ENCODE measurements at places on chromosomes 2 and 18.

GRCh38 chr2:107585851-107586250 lies 240.8 kb upstream of the RGPD4 start:
- no peak for DNase-seq

DNA sequence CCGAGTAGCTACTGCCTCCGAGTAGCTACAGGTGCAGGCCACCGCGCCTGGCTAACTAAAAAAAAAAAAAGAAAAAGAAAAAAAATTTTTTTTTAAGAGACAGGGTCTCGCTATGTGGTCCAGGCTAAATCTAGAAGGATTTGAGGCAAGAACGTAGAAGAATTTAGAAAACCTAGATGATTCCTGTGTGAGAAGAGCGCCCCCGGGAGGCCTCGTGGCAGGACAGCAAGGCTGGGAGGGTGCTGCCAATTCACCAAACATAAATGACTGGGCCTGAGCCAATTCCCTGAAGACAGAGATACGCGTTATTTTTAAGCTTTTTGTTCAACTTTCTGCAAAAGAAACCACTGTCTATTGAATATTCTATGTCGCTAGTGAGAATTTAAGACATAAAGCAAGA lies 90.1 kb upstream of the TGFA start:
- DNase-seq, result no peak

DNA sequence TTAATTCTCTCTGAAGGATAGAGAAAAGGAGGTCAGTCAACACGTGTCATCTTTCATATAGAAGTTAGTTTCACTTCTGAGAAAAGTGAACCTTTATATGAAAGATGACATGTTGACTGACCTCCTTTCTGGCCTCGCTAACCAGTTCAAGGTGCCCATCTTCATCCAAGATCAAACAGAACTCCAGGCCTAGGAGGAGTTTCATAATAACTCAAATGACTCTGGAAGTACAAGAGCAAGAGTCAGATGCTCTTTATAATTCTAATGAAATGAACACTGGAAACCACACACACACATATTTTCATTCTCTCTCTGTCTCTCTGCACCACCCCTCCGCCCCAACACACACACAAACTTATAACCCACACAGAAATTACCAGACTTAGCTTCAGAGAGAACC lies 16.3 kb downstream of the ANKRD44 start:
- DNase-seq, result no peak

GRCh38 chr18:59022167-59022945 lies 117.3 kb upstream of the SEC11C start:
- DNase-seq, result no peak

- no peak for DNase-seq
These were observed 540 bp downstream of the ATP9B start for GRCh38 chr18:79069717-79070151.

DNA sequence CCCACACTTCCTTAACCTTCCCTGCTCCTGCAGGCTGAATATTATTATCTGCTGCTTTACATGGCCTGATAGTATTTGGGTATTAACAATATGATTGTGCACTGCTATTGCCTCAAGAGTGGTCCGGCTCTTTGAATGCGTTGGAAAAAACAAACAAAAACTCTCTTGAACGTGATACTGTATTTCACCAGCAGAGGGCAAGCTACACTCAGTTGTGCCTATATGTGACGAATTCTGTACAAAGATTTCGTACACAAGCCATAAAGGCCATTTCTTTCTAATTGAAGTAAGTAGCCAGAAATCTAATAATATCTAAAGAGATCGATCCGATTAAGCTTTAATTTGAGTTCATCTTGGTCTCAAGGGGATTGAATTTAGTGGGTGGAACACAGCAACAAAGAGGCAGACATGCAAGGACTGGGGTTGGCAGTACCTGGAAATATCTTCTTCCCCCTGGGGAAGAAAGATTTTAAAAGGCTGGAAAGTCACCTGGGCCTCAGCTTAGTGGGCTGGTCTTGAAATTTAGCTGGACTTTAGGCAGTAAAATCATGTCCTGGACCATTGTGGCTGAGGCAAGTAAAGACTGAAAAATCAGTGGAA lies 49.3 kb upstream of the RAB6D start:
- DNase-seq, result no peak

- DNase-seq, result no peak
These were observed 134.8 kb upstream of the NCK2 start for GRCh38 chr2:105609746-105610402.

GRCh38 chr2:83969085-83969484 lies 490.0 kb downstream of the SUCLG1 start:
- no peak for DNase-seq

- no peak for DNase-seq
These were observed 805 bp downstream of the SNORC start for GRCh38 chr2:232870766-232871371.

- no peak for DNase-seq
These were observed 52.7 kb upstream of the TMEFF2 start for GRCh38 chr2:192247456-192247855.

DNA sequence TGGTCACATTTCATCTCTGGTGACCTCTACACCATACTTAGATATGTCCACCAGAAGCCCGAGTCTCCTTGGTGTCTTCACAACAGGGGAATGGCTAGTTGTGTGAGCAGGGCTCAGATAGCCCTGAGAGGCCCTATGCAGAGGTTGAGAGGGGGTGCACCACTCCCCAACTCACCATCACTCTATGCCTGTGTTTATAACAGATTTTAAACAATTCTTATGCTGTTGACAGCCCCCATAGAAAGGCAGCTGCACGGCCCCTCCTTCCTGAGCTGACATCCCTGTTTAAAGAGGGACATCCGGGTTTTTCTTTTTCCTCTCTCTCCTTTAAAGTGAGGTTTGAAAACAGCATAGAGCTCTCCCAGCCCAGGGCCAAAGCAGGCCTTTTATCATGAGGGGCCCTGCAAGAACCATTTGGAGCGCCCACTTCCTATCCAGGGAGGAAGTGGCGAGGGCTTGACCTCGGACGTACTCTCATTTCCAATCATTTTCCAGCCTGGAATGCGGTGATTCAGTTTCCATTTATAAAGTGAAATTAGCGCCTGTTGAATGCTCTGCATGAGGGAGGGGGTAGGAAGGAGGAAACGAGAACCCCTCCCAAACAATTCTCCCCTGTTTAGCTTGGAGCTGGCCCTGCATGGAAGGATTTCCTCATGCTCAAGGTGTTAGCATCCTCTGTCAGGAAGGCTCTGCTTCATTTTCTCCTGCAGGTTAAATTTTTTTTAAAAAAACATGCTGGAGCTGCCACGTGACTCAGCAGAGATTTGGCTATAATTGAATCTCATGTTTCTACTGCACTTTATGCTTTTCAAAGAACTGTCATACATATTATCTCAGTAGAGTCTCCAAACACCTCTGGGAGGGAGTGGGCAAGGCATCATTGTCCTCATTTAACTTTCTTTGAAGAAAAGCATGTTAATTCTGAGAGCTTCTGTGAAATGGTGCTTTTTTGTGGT lies 117.5 kb downstream of the DDX1 start:
- DNase-seq, result no peak

DNA sequence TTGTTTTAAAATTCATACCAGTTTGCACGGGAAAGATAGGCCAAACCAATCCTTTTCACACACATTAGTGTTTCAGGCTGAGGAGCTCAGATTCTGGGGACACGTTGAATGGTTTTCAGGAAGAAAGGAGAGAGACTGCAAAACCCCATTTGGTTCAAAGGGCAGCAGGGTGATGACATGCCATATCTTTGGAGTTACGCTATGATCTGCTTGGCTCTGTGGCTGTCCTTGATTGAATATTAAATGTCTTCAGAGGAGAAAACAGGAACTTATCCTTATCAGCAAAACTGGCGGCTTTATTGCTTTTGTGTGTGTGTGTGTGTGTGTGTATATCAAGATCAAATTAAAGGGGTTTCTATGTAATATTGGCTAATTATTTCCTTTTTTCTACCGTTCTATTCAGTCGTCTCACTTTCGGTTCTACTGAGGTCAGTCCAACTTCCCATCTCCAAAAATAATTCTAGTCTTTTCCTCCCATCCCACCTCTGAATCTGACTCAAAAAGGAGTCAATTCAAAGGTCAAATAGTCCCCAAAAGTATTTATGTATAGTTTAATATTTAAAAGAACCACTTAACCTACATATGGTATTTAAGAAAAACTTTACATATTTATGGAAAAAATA lies 292.9 kb upstream of the CCDC68 start:
- no peak for DNase-seq

GRCh38 chr2:75053484-75054112 lies 95.2 kb downstream of the POLE4 start:
- no peak for DNase-seq

DNA sequence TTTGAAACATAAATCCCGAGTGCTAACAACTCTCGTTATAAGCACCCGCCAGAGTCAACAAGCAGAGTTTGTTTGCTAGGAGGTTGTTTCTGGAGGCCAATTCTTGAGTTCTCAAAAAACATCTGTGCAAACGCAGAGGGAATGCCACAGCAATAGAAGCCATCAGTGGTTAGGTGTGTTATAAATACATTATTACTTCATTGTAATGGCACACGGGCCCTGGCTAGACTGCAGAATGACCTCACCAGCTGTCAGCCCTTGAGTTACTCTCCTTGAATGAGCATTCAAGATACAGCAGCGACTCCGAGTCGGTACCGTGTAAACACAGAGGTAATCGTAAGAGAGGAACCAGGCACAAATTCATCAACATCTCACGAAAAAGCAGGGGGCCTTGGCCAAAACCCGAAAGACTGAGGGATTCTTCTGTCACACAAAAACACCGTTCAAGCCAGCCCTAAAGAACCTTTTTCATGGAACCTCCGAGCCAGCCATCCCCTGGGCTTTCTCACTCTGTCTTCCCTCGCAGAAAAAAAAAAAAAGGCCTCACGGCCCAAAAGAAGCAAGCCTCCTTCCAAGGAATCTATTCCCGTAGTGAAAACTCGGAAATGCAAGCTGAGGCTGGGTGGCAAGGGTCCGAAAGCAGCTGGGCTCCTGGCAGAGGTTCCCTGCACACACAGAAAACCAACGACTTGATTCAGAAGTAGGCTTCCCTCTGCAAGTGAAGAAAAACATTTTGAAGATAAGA lies 133.7 kb upstream of the MEIS1 start:
- no peak for DNase-seq

GRCh38 chr2:235191486-235191885 lies 239.7 kb downstream of the SH3BP4 start:
- no peak for DNase-seq

DNA sequence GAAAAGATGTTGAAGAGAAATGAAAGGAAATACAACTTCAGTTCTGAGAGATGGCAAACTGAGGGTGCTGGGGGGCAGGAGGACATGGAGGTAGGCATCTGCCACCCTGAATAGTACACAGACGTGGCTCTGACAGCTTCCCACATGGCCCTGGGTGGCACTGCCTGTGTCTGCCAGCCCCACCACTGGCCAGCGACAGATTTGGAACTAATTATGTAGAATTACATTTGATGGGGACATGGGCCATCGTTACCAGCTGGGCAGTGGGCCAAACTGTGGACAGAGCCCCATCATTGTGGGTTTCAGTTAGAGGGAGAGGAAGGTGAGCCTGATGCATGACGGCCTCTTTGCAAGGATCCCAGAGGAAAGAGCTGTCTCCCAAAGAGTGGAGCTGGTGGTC lies 216.0 kb upstream of the HAAO start:
- no peak for DNase-seq

DNA sequence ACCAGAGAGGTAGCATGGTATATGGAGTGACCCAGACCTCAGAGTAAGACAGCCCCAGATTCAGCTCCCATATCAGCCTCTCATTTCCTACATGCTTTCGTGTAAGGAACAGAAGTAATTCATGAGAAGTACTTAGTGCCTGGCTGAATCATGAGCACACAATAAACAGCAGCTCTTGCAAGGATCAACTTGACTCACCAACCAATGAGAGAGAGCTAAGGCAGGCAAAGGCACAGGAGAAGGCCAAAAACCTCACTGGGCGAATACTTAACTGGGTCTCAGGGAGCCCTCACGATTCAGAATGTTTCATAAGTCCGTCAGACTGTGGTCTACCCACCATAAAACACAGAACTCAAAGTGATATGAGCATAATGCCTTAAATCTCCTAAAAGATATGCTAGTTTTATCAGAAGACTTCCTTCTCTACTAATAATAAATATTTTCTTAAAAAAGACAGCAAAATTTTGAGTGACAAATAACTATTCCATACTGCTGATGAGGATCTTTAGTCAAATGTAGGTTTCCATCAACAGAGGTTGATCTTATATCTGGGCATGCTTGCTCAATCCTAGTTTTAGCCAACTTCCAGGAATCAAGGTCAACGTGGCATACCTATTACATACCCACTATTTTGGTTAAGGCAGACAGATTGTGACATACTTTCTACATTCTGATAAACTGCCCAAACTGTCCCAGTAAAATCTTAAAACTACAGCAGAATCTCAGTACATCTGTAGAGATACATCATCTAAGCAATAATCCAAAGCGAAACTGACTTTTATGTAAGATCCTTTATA lies 34.9 kb downstream of the IMMT start:
- DNase-seq, result no peak

- DNase-seq, result no peak
These were observed 42.1 kb downstream of the MYCN start for GRCh38 chr2:15982285-15983044.

GRCh38 chr2:53422979-53423378 lies 344.6 kb upstream of the CHAC2 start:
- no peak for DNase-seq

DNA sequence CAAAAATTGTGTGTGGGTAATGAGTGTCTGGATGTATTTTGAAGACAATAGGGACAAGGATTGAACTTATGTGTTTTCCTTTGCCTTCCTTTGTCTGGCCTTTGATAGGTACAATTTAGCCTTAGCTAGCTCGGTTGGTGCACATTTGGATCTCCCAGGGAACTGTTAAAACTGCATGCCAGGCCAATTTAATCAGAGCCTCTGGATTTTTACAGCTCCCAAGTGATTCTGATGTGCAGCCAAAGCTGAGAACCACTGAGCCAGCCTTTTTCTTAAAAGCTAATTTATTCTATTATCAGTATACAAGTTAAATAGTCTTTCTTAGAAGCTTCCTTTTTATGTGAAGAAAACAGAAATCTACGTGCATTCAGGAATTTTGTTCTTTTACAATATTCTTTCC lies 25.0 kb downstream of the PLEK start:
- no peak for DNase-seq

- no peak for DNase-seq
These were observed 281.4 kb downstream of the KCNS3 start for GRCh38 chr2:18159896-18160295.

DNA sequence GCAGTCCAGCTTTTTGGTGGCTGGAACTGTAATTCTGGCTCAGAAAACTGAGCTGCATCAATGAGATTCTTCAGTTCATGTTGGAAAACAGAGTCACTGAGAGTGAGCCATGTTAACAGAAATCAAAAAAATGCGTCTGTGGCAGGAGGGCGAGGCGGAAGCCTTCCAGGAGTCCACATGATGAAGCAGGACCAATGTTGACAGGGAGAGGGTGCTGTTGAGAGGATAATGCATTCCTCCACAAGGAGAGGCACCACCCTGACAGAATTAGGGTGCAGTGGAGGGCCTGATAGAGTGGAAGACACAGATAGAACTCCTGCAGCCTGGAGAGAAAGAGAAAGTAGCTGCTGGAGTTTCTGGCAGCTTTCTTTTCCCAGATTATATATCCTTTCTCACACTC lies 111.5 kb downstream of the MGAT5 start:
- no peak for DNase-seq

GRCh38 chr18:34158881-34159690 lies 65.6 kb downstream of the NOL4 start:
- no peak for DNase-seq

All from stimulated activated CD4-positive, alpha-beta T cell treated with anti-CD3 and anti-CD28 coated beads, TNF-alpha, amount 100 ng/mL, for 4 hours (primary cell).